ENCODE measurements at places on chromosomes 6 and 20.

GRCh38 chr6:94956910-94957309, 620.4 kb upstream of the MANEA start:
- no peak for DNase-seq

GRCh38 chr6:125749865-125750691, 646 bp downstream of the HEY2 start:
- no peak for DNase-seq

GRCh38 chr6:166970091-166970490, 13.7 kb upstream of the RNASET2 start:
- no peak for DNase-seq

DNA sequence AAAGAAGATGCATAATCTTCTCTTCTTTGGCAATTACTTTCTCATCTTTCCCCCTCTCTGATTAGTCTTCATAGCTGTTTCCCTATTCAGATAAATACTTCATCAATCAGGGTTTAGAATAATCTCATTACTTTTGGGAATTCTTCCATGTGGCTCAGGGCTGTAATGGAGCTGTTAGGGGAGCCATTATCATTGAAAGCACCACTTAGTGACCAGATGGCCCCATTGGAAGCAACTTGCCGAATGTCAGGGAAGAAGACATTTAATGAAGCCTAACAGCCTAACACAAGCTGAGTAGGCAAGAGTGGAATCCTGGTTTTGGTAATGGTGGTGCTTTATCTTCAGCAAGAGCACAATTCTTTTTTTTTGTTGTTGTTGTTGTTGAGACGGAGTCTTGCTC, 45.0 kb downstream of the TIAM2 start:
- no peak for DNase-seq

DNA sequence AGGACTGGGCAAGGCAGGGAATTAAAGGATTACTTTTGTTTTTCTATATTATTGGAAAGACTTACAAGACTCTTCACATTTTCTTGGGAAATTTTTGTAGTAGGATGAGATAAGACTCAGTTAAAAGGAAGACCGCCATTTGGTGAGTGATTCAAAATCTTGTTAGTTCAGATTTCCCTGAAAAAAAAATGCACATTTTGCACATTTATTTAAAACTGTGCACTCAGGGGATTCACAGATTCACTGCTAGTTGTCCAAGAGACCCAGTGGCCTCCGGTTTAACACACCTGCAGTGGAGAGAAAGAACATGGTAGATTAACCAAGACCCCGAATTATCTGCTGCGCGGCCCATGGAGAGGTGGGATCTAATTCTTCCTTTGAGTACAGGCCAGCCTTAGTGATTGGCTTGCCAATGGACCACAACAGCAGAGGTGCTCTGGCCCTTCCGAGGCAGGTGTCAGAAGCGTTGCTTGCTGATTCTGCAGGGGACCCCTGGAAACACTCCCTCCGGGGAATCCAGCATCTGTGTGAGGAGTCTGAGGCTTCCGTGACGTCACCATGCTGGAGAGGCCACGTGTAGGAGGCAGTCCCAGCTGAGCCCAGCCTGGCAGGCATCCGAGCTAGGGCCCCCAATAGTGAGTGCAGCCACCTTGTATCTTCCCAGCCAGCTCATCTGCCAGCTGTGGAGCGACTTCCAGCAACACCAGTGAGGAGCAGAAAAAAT, 68.9 kb downstream of the ZNF217 start:
- DNase-seq = no peak

GRCh38 chr6:143150281-143150680, 89.6 kb downstream of the AIG1 start:
- no peak for DNase-seq

DNA sequence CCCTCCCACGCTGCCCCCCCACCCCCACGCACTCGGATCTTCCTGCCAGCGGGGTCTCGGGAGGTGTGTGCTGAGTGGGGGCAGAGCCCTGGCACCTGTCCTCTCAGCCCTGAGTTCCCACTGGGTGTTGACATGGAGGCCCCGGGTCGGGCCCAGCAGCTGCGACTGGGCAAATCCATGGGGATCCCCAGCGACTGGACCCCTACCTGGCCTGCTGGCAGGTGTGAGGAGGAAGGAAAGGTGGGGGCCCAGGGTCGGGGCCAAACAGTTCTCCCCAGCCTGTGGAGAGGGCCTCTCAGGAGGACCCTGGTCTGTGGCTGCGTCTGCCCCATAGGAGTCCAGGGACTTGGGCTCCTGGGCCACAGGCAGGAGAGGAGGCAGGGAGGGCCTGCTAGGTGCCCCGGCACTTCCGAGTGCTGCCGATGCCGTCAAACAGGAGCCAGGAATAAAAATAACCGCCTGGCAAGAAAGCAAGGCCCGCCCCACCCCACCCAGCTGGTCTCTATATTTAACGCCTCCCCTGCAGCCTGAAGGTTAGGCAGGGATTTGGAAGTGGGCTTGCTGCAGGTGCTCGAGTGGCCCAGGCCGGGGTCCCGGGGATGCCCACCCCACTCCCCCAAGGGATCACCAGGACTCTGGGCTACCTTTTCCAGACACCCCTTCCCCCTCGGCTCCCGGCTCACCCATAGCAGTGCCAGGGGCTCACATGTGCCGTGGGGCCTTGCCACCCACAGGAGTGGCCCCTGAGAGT, 1.4 kb upstream of the EEF1A2 start:
- no peak for DNase-seq

DNA sequence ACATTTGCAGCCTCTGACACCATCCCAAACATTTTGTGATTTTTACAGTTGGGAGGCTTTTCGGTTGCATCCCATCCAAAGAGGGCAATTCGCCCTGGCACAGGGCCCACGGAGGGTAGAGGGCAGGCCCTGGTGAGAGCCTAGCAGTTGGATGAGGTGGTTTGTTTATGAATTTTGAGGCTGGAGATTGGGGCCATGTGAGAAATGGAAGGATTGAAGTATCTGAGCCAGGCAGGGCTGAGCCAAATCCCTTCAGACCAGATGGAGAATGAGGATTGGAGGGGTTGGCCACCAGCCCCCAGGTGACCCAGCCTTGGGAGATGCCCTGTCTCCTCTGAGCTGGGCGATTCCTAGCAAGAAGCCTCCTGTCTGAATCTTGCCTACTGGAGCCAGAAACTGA, 52.6 kb upstream of the CCDC167 start:
- no peak for DNase-seq

GRCh38 chr20:3121271-3121911, 36.9 kb upstream of the AVP start:
- no peak for DNase-seq

DNA sequence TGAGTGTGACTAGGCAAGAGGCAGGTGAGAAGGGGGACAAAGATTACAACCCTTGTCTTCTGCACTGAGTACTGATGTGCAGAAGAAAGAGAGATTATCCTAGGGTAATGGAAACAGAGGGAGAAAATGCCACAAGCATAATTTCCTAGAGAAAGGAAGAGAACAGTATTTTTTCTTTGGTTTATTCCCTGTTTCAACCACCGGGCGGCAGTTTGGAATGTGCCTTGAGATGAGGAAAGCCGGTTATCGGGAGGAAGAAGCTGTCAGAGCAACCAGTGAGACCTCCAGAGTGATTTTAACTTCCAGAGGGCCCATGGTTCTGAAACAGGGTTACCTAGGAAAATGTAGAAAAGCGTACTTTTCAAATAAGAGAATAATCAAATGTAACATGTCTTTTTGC, 121.4 kb downstream of the REV3L start:
- DNase-seq = no peak

DNA sequence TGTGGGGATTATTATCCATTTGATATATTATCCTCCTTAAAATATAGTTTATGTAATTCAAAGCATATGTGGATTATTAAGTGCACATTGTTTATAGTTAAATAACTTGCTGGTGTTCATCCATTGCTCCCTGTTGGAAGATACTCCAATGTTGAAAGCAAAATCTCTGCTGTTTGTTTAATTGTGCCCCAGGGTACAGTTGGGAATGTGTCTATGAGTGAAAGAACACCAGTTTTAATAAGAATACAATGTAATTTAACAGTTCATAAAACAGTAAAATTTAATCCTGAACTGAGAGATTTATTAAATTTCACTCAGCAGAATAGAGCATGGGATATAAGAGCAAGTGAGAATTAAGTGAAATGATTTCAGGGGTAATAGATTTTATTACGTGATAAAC, 364.9 kb downstream of the GRIK2 start:
- no peak for DNase-seq

DNA sequence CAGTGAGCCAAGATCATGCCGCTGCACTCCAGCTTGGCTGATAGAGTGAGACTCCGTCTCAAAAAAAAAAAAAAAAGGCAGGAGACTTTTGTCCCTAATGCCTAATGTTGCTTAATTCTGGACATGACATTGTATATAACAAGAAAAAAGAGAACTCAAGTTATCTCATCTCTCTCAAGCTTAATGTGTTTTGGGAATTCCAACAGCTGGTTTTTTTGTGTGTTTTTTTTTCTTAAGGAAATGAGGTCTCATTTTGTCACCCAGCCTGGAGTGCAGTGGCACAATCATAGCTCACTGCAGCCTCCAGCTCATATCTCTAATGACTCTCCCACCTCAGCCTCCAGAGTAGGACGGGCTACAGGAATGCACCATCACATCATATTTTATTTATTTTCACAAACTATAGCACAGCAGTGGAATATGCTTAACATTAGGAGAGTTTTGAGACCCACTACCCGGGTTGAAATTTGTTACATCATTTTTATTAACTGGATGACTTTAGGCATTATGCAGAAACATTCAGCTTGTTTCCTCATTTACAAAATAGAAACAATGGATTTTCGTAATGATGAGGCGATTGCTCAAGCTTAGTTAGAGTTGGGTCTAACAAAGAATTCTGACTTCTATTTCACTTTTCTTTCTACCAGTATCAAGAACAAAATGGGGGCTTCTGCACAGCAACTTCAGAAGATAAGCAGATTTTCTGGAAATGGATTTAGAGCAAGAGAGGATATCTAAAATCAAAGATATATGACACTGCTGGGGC, 104.1 kb upstream of the BTN3A2 start:
- no peak for DNase-seq

GRCh38 chr20:408843-409696, 971 bp downstream of the RBCK1 start:
- no peak for DNase-seq

DNA sequence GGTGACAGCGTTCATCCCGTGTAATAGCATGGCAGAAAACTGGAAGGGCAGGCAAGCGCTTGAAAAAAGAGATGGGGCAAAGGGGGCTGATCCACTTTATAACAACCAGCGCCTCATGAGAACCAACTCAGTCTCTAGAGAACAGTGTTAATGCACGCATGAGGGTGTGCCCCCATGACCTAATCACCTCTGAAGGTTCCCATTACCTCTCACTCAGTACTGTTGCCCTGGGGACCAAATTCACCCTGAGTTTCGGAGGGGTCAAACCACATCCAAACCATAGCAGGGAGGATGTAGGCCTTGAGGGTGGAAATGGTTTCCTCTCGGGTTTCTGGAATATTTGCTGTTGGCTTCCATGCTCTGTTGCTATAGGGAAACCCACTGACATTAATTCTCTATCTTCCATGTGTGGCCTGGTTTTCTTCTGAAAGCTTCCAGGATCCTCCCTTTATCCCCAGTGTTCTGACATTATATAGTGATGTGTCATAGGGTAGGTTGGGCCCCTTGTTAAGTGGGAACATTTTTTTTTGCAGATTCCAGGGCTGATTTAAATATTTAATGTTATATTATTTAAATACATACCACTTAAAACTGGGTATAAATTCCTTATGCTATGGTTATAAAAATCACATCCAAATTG, 65.2 kb downstream of the PPP1R14C start:
- DNase-seq = no peak

GRCh38 chr6:150470960-150471665, 102.3 kb downstream of the IYD start:
- no peak for DNase-seq

GRCh38 chr6:84141521-84141920, 85.9 kb downstream of the CEP162 start:
- DNase-seq = no peak

DNA sequence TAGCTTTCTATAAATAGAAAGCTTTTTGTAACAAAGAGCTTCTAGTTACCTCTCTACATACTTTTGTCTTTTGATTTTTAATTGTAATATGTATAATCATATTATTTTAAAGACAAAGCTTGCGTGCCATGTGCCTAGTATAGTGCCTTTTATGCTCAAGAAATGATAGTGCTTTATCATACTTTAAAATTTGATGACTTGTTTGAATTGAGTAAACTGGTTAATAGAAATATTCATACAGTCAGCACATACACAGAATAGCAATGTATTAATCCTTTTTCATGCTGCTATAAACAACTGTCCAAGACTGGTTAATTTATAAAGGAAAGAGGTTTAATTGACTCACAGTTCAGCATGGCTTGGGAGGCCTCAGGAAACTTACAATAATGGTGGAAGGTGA, 313.0 kb downstream of the FRK start:
- no peak for DNase-seq

GRCh38 chr6:134002821-134003220, 49.6 kb downstream of the SLC2A12 start:
- DNase-seq = no peak

DNA sequence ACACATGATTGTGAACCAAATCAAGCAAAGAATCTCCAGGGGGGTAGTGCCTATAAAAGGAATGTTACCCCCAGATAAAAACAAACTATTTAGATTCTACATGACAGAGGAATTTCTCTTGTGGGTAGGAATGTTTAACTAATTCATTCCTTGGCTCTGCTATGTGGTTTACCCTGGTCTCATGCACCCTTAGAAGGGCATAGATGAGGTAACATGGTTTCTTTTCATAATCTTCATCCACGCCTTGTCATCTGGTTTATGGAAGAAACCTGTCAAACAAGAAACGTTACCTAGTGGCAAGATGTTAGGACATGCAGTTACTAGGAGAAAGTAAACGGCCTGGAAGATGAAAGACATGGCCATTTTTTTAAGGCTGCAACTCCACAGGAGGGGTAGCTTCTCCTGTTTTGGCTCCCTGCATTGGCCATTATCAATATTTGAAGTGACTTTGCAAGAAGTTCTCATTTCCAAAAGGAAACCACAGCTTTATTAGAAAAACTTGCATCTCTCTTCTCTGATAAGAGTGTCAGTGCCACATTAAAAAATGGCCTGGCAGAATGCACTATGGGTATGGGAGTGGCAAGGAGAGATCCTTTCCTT, 45.5 kb downstream of the STX11 start:
- DNase-seq = no peak

DNA sequence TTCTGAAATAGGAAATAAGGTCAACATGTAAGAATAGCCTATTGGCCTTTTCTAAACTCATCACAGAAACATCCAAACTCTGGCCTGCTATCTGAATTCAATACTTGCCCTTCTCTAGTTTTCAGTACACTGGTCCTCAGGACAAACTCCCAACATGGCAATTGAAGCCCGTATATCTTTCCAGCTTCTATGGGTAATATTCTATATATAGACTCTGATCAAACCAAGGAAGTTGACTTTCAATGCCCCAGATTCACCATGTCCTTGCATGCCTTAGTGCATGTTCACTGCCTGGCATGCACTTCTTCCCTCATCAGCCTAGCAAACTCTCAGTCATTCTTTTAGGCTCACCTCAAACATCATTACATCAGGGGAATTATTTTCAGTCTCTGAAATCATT, 73.2 kb downstream of the RSPO3 start:
- no peak for DNase-seq

GRCh38 chr6:164022632-164023031, 608.1 kb downstream of the QKI start:
- DNase-seq = no peak

Data from activated T-cell treated with anti-CD3 and anti-CD28 coated beads for 4 hours (primary cell).